Activated gamma-delta T cell treated with anti-CD3 and anti-CD28 coated beads, Interleukin-2, amount 50 U/mL, for 16 hours (primary cell): ENCODE measurements at places on chromosomes 4 and X.

DNA sequence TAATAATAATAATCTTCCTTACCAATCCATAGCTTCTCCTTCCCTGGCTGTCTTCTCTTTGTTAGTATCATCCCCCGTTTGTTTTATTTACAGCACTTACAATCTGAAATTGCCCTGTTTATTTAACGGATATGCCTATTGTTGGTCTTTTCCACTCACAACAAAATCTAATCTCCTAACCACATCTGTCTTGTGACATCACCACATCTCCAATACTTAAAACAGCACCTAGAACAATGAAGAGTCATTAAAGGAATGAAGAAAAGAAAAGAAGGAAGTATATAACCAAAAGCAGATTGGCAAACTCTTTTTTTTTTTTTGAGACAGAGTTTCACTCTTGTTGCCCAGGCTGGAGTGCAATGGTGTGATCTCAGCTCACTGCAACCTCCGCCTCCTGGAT lies 38.7 kb upstream of the JADE1 start:
- no peak for DNase-seq

- DNase-seq, result no peak
Observed at GRCh38 chr4:7902101-7902553, 37.5 kb downstream of the AFAP1 start.

GRCh38 chr4:137648531-137648930 lies 116.2 kb upstream of the PCDH18 start:
- no peak for DNase-seq

GRCh38 chrX:42491137-42491907 lies 286.6 kb downstream of the PPP1R2C start:
- DNase-seq, result no peak

- DNase-seq, result no peak
Observed at GRCh38 chr4:1246111-1246881, 2.6 kb downstream of the CTBP1 start.

- no peak for DNase-seq
Observed at GRCh38 chr4:112109360-112110058, 35.7 kb upstream of the FAM241A start.

DNA sequence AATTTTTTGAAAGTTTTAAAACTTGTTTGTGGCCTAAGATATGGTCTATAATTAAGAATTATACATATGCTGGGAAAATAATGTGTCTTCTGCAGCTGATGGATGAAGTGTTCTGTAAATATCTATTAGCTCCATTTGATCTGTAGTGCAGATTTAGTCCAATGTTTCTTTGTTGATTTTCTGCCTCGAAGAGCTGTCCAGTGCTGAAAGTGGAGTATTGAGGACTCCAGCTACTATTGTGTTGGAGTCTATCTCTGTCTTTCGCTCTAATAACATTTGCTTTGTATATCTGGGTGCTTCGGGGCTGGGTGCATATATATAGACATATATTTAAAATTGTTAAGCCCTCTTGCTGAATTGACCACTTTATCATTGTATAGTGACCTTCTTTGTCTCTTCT lies 2127.3 kb downstream of the PCDH7 start:
- no peak for DNase-seq

DNA sequence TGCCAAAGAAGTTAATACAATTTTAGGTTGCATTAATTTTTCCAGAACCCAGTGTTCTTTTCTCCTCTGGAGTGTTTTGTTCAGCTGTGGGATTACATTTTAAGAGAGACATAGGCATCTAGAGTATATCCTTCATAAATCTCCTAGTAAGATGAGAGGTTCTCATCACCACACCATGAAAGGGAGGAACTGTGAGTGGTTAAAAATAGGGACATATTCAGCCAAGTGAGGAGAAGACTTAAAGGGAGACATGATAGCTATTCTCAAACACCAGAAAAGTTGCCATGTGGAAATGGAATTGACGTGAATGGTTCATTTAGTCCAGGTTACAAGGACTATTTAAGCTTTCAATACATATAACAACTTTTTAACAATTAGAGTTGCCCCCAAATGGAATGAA lies 6.5 kb upstream of the MRPL1 start:
- no peak for DNase-seq

GRCh38 chr4:129474698-129475097 lies 378.7 kb downstream of the C4orf33 start:
- DNase-seq, result no peak

DNA sequence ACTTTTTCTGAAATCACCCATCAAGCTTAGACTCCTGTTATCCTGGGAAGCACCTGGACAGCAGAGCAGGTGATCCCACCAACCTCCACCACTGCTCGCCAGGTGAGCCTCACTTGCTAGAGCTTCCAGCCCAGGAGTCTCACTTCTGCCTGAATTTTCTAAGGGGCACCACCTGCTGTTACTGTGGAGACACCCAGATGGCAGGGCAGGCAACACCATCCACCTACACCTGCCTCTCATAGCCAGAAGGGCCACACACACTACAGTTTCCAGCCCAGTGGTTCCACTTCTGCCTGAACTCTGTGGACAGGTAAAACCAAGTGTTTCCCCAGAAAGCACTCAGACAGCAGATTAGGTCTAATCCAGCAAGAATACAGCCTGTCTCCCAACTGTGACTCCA lies 262.0 kb downstream of the ARAP2 start:
- DNase-seq, result no peak

DNA sequence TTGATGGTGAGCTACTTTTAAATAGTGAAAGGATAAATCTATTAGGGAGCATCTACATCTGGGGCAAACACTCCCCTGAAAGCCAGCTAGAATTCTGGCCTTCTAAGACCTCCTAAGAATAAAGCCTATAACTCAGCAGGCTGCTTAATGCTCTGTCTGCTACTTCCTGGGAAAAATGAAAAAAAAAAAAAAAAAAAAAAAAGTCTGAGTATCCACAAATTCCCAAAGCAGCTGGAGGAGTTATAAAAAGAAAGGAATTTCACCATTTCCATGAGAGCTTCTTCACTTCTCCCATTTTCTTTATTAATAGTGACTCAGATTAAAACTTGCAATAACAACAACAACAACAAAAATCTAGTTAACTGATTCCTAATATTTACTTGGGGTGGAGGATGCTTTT lies 511.2 kb downstream of the INPP4B start:
- no peak for DNase-seq

- DNase-seq, result no peak
Observed at GRCh38 chrX:117645639-117646038, 471.0 kb downstream of the KLHL13 start.

- DNase-seq, result no peak
Observed at GRCh38 chrX:120428309-120428708, 40.8 kb downstream of the LAMP2 start.
